Activated T-cell treated with anti-CD3 and anti-CD28 coated beads, Interleukin-2, amount 50 U/mL, for 72 hours (primary cell): ENCODE measurements at places on chromosomes 5 and 9.

DNA sequence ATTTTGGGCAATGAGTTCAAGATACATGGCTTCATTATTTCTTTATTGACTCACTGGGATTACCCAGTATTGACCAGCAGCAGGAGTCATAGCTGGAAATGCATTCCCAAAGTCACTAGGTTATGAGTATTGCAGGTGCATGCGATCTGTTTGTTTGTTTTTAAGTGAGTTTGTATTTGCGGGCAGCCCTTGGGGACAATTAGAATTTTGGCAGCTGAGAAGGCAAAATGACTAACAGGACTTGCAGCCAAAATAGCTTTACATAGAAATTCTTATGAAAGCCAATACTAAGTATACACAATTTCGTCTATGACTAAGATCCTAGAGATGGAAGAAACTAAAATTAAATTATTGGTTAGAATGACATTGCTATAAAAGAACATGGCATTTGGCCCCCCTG lies 18.1 kb upstream of the RGMB start:
- DNase-seq = no peak

DNA sequence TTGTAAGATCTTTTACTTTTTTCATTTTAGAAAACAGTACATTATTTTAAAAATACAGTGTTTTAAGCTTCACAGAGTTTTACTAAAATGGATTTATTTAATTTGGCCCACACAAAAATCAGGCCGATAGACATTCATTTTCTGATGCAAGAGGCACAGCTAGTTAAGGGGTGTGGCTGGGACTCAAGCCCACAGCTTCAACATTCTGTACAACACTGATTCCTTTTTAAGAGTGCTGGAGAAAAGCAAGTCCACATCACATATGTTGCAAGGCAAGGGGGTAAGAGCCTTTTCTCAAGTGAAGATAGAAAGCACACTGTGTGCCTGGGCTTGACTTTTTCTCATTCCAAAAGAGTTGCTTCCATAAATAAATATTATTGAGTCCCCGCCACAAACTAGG lies 195.9 kb downstream of the RFK start:
- no peak for DNase-seq

GRCh38 chr9:76390656-76391055 lies 3.6 kb downstream of the RFK start:
- DNase-seq = no peak

DNA sequence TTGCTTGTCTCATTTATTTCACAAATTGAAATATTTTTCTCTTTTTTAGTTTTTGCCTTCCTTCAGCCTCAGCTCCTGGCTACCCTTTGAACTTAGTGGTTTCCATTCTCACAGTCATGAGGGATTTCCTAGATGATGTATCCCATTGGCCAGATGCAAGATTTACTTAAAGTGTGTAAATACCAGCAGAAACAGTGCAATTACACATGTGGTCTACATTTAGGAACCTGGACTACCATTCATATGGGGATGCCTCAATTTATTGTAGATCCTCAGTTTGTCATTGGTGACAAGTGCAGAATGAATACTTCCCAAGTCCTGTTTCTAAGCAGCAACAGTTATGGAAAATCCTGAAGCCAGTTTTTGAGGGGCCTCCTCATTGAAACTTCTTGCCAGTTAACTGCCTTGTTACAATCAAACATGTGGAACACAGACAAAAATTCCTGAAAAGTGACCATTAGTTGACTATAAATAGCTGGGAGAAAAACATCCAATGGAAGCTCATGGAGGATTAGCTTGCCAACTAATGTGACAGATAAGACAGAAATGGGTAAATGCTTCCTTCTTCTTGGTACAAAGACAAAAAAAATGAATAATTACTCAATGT lies 113.6 kb upstream of the FER start:
- DNase-seq = no peak

GRCh38 chr5:135738564-135738875 lies 95.9 kb upstream of the SLC25A48 start:
- DNase-seq = no peak

GRCh38 chr5:68419637-68420452 lies 204.3 kb downstream of the PIK3R1 start:
- DNase-seq = no peak

GRCh38 chr9:98516205-98516896 lies 192.4 kb downstream of the GABBR2 start:
- no peak for DNase-seq

DNA sequence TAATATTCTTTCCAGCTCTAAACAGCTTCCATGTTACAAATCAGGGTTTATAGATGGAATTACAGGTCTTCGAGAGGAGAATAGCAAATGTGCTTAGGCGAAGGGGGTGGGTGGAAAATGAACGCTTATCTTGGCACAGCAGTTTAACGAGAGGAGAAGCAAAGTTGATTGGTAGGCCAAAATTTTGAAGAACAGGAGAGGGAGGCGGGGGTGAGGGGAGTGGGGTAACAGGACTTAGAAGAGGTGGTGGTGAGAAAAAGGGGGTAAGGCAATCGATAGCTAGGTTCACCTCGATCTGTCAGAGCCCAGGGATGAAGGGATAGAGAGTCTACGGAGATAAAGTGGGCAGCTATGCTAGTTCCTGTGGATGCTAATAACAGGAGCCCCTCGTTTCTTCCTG lies 764 bp downstream of the ANKRA2 start:
- DNase-seq = peak; percentile 8
